Activated CD4-positive, alpha-beta memory T cell treated with anti-CD3 and anti-CD28 coated beads, Interleukin-2, amount 10 ng/mL, durations not matched to agents 7 days and 5 days (primary cell): ENCODE measurements at places on chromosomes 16 and 17. TPM values are rescaled to one million over a fixed set of nuclear protein-coding genes. Genes with fewer than 3 reads are reported as not detected.

Gene DHRS7C
- total RNA-seq, result not detected

Gene CCL2
- total RNA-seq, result not detected

Gene PPL
- total RNA-seq, result 0.08 TPM

Gene KRT25
- total RNA-seq, result not detected

Gene TP53TG3F
- total RNA-seq, result not detected

Gene LASP1
- total RNA-seq, result 193 TPM

Gene GCGR
- total RNA-seq, result not detected

Gene ARHGAP23
- 0.73 TPM for total RNA-seq

Gene TMEM238L
- total RNA-seq, result not detected

DNA sequence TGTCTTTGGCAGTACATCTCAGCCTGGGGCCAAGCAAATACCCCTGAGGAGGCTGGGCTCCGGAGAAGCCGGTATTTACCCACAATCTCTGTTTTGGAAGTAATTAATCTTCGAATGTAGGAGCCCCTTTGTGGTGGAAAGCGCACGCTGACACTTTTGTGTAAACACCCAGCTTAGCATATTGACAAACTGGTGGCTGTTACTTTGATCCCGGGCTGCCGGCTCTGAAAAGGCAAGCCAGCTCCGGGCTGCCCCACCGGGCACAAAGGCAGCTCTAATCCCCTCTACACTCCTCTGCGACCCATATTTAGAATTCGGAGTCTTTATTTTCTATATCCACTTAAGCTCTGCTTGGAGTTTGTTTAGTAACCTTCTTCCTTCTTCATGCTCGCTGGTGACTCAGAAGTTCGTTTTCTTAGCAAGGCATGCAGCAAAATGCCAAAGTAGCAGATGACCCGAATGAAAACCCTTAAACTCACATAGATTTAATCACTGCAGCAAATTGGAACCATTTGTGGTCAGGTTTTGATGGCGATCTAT, 144.0 kb upstream of the IRX3 start:
- no peak for DNase-seq

GRCh38 chr17:81947189-81947588, at the start of gene MYADML2:
Gene MYADML2, minus strand, starts transcription at chr17:81947233. Its CDS starts 5,492 bp downstream, at chr17:81941741.
- DNase-seq, result no peak

- no peak for DNase-seq
These were observed 98.5 kb downstream of the SOX9 start for GRCh38 chr17:72219137-72219823.

DNA sequence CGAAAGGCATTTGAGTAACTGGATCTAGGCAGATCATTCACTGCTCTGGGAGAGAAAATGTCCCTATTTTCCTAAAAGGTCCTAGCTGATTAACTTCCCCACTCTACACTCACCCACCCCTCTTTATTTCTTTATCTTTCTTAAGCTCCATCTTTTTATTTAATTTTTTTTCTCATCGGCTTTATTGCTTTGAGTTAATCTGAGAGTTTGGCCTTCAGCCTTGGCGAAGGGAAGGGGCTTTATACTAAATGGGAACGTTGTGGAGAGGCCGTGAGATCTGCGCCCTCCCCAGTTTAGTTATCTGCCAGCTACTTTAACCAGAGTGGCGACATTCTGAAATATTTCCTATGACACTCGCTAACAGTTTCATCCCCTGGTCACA, 882 bp upstream of the TOX3 start:
- no peak for DNase-seq

GRCh38 chr16:20851601-20852000, 45.3 kb downstream of the REXO5 start:
- DNase-seq, result no peak

DNA sequence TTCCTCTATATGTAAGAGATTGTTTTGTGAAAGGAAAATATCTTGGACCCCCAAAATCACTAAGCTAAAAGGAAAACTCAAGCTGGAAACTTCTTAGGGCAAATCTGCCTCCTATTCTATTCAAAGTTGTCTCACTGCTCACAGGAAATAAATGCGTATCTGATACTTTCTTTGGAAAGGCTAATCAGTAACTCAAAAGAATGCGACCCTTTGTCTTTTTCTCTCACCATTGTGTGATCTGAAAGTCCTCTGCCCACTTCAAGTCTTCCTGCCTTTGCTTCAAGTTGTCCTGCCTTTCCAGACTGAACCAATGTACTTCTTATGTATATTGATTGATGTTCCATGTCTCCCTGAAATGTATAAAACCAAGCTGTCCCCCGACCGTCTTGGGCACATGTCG, 157.3 kb downstream of the KIF2B start:
- no peak for DNase-seq

- no peak for DNase-seq
These were observed 182.4 kb downstream of the TOX3 start for GRCh38 chr16:52364500-52364899.

DNA sequence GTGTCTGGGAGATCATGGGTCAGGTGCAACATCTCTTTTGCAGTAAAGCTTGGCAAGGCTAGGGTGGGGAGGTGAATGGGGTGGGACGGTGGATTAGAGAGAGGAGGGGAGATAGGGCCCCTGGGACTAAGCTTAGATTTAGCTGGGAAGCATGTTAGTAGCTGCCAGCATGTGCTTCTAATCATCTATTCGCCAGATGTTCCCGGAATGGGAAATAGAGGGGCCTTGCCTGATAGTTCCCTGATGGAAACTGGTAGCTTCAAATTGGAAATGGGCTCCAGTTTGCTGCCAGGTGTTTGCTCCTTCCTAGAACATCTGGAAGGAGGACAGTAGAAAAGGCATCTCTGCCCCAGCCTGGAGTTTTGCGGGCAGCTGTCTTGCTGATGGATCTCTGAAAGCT, 176.1 kb downstream of the CCDC182 start:
- no peak for DNase-seq

DNA sequence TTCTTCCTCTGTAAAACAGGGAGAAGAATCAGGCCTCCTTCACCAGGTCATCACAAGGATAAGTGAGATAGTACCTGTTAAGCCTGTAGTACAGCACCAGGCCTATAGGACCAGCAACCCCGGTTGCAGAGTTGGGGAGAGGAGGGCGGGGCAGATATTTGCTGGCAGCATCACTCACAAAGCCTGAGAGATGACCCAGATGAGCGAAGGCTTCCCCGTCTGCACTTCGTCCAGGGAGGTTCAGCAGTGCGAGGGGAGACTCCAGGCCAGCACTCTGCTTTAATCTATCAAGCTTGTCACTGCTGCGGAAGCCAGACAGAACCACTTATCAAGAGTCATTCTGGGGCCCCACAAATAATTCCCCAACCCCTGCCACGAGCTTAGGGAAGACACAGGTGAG, 15.8 kb upstream of the RBBP6 start:
- no peak for DNase-seq

- no peak for DNase-seq
These were observed 721.9 kb downstream of the WWOX start for GRCh38 chr16:78821335-78821734.

DNA sequence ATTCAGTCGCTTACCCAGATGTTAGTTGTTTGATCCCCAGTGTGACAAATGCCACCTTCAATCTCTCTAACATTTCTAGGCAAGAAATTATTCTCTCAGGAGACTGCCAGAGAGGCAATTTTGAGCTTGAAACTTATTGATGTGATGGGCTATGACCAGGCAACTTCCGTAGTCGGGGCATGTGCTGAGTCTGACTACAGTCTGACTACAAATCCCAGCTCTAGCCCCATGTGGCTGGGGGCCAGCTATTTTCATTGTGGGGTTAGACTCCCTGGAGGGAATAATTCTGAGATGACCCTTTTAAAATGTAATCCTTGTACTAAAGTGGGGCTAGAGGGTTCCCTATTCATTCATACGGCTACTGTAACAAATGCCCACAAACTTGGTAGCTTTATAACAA, 65.9 kb downstream of the RBFOX1 start:
- no peak for DNase-seq

DNA sequence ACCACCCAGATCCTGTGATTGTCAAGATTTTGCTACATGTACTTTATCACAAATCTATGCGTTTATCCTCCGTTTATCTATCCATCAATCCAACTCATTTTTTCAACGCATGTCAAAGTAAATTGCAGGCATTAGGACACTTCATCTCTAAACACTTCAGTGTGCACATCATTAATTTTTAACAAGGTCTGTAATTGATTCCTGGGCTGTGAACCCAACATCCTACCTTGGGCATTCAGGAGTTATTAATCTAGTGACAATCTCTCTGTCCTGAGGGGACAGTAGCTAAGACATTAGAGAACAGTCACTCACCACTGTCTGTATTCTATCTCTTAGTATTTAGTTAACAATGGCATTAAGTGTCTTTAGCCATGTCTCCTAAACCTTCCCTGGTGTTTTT, 264.7 kb downstream of the SOX9 start:
- DNase-seq, result no peak

- DNase-seq, result no peak
These were observed 2.5 kb upstream of the FAM20A start for GRCh38 chr17:68603656-68604055.

- DNase-seq, result peak; percentile 30
These were observed 32.8 kb downstream of the MYO15A start for GRCh38 chr17:18141210-18141803.

GRCh38 chr16:55018881-55019280, 88.2 kb downstream of the IRX5 start:
- no peak for DNase-seq

GRCh38 chr16:19242186-19242585, 43.3 kb upstream of the CLEC19A start:
- DNase-seq, result no peak

- no peak for DNase-seq
These were observed 54.7 kb downstream of the USP22 start for GRCh38 chr17:20988001-20988636.

DNA sequence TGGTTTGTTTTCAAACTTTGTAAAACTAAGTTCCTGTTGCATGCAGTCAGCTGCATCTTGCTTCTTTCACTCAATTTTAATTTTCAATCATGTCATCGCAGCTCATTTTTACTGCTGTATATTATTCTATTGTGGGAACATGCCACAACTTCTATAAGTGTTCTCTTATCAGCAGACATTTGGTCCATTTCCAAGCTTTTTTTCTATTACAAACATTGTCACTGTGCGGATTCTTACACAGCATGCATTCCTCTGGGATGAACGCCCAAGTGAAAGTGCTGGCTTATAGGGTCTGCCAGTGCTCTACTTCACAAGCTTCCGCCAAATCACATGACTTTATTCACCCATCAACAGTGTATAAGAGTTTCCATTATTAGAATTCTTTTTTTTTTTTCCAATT, 22.7 kb downstream of the GINS3 start:
- no peak for DNase-seq

DNA sequence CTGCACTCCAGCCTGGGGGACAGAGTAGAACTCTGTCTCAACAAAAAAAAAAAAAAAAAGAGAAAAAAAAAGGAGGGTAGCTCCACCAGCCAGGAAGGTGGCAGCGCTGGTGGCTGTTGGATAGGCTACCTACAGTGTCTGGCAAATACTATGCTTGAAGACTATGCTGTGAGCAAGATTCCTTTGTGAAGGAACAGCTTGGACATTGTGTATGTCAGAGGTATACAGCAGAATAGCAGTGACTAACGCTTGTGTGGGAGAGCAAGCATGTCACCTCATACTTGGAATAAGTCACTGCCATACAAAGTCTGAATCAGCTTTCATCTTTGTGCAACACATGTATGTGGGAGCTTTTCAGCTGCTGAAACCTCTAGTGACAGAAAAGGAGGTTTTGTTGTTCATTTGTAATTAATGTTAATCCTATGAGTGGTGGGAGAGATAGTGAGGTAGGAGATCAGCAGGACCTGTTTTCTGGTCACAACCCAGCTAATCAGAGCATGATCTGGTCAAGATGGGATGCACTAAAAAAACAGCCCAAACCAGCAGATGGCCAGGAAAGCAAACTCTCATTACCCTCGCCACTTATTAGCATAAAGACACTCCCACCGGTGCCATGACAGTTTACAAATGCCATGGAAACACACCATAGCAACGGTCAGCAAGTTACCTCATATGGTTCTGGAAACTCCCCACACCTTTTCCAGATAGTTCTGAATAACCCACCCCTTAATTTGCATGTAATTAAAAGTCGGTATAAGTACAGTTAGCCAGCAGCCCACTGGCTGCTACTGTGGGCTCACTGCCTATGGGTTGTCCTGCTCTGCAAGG, 6.8 kb upstream of the ITGAD start:
- no peak for DNase-seq

DNA sequence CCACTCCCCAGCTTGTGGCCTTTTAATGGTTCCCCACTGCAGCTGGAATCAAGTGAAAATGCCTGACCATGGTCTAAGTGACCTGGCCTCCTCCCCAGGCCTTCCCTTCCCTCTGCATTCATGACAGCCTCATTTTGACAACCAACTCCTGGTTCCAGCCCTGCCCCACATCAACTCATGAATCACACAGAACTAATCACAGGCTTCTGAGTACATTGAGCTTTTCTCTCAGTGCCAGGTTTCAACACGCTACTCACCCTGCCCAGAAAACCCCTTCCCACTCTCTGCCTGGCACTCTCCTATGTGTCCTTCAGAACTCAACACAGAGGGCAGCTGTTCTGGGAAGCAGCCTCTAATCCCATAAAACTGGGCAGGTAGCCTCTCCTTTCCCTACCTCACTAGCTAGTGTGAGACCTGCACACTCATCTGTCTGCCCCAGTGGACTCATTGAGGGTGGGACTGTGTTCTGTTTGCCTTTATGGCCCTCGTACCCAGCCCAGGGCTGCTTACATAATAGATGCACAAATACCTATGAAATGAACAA, 313.6 kb downstream of the GRIN2A start:
- no peak for DNase-seq

DNA sequence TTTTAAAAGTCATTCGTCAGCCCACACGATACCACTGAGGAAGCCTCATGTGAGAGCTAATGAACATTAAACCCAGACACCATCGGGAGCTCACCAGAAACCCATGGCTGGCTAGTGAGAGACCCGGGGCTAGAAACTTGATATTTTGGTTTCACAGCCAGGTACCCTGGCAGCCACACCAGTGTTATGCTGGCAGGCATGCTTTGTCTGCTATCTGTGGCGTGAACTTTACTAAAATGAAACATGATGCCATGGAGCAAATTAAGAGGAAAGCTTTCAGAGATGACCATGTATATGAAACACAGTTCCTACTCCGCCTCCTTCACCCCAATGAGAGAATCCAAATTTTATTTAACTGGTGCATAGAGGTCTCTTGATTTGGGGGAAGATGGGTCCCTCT, 291.2 kb downstream of the IRX3 start:
- no peak for DNase-seq

DNA sequence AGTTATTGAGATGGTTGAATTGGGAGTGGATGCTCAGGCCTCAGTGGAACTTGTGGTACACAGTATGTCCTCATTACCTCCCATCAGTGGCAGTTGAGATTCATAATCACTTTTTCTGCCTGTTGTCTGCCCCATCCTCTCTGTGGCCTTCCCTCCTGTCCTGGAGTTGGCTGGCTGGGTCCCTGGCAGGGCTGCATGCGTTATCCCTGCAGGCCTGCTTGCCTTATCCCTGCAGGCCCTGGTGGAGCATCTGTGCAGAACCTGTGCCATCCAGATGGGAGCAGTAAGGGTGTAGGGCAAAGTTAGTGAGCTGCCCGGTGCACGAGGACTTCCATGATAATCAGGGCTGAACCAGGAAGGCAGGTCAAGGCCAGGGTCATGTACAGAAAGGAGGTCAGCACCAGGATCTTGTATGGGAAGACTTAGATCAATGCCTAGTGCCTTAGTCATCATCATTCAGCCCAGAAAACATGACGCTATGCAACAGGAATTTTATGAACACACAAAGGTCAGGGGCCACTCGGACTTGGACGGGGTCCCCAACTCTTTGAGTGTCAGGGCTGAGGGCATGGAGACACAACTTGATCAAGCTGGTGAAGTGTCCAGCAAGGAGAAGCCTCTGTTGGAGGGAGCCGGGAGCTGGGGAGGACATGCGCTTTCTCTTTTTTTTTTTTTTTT, 47.2 kb downstream of the ABCC1 start:
- DNase-seq, result no peak

- DNase-seq, result no peak
These were observed 116.8 kb downstream of the CDYL2 start for GRCh38 chr16:80687606-80688005.
